ENCODE measurements at places on chromosomes 3 and 15. TPM values are rescaled to one million over a fixed set of nuclear protein-coding genes. Genes with fewer than 3 reads are reported as not detected.
A peak's percentile ranks its signal among the peaks of the same experiment; 100 is the strongest.

The P2RY14 gene
- total RNA-seq: 1.1 TPM

The ROPN1 gene
- not detected for total RNA-seq

The ZNF592 gene
- total RNA-seq: 18.0 TPM

The TICRR gene
- total RNA-seq: 1.6 TPM

The RETNLB gene
- not detected for total RNA-seq

The SYNPR gene
- under 0.01 TPM for total RNA-seq

The GPR149 gene
- not detected for total RNA-seq

The TP63 gene
- 0.27 TPM for total RNA-seq

The CHMP2B gene
- total RNA-seq: 7.0 TPM

The ANKRD34C gene
- not detected for total RNA-seq

DNA sequence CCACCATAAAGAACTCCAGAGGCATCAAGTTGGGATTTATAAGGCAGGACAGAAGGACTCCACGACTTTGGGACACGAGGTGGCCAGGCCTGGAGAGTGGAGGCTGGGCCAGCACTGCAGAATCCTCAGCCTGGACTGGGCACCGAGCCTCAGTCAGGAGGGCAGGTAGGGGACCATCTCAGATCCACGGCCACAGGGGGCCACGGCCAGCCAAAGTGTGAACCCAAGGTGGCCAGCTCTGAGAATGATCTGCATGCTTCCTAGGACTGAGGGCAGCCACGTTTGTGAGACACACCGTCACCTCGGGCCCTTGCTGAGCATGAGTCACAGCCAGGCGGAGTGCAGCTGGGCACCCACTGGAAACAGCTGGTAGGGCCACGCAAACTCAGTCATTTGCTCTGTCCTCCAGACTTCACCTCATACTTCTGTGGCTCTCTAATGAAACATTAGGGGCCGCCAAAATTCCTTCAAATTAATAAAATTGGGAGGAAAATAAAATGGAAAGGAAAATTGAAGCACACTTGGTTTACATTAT lies 65.8 kb downstream of the CTNNB1 start:
- no peak for DNase-seq

- DNase-seq: no peak
Measured at GRCh38 chr3:193865896-193866480, 270.0 kb upstream of the HES1 start.

DNA sequence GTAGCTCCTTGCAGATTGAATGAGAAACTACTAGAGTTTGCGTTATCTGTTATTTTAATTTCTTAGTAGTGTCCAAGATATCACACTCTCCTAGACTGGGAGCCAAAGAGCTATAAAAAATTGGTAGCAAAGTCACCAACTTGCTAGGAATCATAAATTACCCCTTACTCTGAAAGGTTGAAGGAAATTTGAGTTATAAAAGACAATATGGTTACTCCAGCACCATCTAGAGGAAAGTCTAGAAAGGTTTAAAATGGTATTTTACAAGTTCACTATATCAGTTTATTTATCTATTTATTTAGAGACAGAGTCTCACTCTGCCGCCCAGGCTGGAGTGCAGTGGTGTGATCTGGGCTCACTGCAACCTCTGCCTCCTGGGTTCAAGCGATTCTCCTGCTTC lies 121.6 kb downstream of the RBPMS2 start:
- peak; percentile 43 for DNase-seq

GRCh38 chr3:81740731-81741130 lies 20.7 kb downstream of the GBE1 start:
- no peak for DNase-seq

DNA sequence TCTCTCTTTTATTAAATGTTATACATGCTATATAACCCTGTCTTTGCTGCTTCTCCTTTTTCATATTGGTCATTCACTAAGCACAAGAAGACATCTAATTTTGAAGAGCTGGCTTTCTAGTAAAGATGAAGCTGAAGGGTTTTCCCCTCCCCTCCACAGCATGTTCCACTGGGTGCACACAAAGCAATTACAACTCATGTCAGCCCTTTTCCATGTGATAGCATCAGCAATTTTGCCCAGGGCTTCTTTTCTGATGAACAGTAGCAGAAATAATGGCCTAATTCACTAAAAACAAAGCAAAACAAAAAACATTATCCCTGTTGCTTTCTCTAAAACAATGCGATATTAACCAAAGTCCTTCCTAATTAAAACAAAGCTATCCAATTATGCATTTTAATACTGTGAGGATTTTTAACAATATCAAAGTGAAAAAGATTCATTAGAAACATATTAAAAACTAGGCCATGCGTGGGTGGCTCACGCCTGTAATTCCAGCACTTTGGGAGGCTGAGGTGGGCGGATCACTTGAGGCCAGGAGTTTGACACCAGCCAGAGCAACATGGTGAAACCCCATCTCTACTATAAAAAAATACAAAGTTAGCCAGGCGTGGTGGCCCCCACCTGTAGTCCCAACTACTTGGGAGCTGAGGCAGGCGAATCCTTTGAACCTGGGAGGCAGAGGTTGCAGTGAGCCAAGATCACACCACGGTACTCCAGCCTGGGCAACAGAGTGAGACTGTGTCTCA lies 12.2 kb upstream of the PIK3R4 start:
- no peak for DNase-seq

- no peak for DNase-seq
Measured at GRCh38 chr3:55486101-55486856, 827 bp downstream of the WNT5A start.

- DNase-seq: peak; percentile 92
Measured at GRCh38 chr3:124834723-124835718, 52.1 kb downstream of the ITGB5 start.

DNA sequence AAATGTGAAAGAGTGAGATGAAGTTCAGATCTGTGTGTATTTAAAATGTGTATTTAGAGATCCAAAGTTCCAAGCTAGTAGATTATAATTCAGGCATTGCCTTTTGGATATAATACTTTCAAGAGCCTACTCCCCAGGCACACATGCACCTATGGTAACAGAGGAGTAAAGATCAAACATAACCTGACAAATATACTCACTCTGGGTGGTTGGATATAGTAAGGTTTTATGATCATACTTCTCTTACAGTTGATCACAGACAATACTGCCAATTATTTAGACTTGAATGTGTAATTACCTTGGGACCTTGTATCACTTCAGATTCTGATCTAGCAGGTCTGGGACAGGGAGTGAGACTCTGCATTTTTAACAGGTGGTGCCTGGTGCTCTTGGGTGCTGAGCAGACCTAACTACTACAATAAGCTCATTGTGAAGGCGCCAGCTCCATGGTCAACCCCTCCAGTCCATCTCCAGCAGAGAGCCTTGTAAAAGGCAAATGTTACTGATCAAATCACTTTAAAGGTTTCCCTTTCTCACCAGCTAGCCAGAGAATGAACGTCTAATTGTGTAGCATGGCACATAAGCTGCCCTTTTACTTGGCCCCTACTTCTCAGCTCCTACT lies 55.5 kb downstream of the NBEAL2 start:
- DNase-seq: no peak

DNA sequence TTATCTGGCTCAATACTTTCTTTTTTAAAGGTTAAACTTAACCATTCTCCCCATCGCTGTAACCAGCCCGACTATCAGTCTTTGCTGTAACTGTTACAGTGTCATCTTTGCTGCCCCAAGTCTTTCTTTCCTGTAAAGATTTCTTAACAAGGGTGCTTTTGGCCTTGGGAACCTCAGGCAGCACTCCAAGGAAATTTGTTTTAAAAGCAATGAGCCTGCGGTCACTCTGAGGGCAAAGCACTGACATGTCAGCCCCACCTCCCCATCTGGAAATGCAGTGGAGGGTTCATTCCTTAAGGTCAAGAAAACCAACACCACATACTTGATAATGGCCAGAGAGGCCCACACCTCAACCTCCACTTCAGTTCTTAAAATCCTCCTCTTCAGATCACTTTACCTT lies 3.2 kb downstream of the TRANK1 start:
- DNase-seq: no peak

DNA sequence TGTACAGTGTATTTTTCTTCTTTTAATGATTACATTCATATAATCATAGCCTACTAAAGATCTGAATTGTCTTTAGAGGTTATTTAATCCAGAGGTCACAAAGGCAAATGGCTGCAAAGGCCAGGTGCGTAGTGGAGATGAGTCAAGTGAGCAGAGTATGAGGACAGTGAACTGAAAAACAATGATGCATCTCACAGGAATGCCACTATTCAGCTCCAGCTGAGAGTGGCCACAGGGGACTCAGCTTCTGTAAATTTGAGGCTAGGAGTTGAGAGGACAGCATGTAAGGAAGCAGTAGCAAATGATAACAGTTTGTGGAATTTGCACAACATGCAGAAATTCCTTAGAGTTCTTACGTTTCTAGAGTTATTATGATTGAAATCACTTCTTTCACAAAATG lies 50.4 kb downstream of the COL6A5 start:
- no peak for DNase-seq

- DNase-seq: no peak
Measured at GRCh38 chr3:148173851-148174250, 523.9 kb upstream of the AGTR1 start.

- no peak for DNase-seq
Measured at GRCh38 chr15:98729446-98730042, 81.2 kb downstream of the IGF1R start.

DNA sequence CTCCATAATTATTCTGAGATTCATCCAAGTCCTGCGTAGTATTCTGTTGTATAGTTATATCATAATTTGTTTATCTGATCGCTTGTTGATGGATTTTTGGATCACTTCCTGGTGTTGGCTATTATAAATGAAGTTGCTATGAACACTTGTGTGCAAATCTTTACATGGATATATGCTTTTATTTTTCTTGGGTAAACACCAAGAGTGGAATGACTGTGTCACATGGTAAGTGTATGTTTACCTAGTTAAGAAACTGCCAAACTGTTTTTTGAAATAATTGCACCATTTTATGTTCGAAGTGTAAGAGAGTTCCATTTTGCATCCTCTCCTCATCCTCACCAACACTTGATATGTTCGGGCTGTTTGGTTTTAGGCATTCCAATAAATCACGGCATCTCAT lies 360.4 kb upstream of the FRG2C start:
- DNase-seq: no peak

DNA sequence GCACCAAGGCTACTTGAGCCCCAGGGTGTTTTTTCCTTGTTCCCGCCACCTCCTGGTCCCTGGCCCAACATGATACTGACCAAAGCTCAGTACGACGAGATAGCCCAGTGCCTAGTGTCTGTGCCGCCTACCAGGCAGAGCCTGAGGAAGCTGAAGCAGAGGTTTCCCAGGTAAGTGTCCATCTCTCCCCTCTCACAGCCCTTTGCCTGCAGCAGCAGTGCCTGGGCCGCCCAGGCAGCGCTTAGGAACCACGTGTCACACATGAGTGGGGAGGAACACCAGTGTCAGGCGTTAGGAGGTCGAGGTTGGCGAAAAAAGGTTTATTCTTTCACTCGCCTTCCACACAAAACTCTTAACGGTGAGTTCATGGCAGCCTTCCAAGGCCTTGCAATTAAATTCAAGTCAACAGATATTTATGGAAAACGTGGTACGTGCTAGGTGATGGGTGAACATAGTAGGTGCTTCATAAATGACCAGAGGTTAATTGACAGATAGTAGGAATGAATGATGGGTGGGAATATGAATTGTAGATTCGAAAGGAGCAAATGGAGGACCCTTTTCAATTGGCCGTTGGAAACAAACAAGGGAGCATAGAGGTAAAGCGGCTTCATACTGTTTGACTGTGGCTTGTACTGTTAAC lies 486 bp downstream of the CDIN1 start:
- DNase-seq: peak; percentile 25

DNA sequence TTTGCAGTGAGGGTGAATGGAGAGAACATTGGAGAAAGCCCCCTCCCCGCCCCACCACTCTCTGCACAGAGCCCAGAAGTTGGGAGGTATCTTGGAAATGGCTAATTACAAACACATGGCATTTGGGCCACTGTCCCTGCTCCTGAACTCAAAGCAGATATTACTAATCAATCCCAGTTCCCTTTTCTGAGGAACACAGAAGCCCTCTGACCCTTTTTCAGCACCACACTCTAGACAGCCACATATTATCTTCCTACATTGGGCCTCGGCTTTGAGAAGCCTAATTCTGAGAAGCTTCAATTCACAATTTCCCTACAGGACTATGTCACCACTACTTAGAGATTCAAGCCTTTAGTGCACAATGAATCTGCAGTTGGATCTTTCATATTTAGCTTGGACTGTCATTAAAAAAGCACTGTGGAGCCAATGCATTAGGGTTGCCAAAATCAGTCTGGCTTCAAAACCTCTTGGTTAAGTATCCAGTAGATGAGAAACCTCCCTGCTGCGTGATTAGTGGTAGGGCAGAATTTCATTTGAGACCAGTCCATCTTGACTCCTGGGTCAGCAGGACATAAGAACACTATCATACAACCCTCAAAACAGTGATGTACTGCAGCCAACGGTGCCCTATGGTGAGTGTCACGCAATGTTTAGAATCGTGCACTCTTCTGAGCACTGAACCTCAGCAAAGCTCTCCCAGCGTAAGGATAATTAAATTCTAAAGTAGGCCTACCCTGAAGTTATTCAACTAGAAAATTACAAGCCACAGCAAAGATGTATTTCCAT lies 26.1 kb downstream of the MGLL start:
- DNase-seq: no peak

GRCh38 chr3:4220065-4220464 lies 83.1 kb upstream of the SETMAR start:
- DNase-seq: no peak

DNA sequence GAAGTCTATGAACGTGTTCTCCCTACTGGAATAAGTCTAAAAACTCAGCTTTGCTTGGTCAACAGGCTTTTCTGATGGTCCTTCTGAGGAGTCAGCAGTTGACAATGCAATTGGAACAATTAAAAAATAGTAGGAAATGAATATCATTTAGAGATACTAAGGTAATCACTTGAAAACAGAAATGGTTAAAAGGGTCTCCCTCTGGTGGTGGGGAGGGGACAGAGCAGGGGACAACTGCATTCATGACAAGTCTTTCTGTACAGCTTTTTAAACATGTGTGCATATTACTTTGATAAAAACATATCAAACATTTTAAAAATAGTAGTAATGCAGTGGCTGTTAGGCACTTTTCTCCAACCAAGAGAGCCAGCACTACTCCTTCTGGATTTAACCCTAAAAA lies 119.9 kb upstream of the FHIT start:
- DNase-seq: peak; percentile 49

DNA sequence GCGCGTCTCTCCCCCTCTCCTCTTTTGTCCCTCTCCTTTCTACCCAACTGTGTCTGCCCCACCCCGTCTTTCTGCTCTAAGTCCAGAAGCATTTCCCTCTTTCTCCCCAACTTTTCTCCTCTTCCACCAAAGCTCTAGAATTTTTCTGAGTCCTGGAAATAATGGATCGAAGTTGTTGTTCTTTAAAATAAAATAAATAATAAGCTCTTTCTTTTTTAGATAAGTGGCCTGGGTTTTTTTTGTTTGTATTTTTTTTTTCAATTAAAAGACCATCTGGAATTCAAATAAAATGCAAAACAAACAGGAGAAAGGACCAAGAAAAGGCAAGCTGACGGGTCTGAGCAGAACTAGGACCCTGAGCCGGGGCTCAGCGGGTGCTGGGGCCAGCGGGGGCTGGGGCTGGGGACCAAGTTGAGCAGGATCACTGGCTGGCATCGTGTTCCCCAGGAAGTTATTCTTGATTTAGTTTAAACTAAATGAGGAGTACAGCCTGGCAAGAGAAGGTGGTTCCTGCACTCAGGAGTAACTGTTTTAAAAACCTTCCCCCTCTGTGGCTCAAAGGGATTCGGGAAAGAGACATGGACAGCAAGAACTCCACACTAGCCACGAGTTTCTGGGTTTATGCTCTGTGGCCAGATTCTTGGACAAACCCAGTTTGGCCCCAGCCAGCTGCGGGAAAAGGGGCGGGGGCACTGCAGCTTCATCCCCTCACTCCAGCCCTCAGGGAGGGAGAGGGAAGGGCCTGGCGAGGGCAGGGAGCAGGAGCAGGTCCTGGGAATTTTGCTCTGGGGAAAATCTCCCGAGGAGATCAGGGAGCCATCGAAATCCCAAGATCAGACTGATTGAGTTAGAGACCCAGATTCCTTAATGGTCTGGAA lies 8.4 kb downstream of the GATA2 start:
- no peak for DNase-seq

Measured in hematopoietic multipotent progenitor cell (in vitro differentiated cells).